ENCODE measurements at places on chromosomes 13 and 19. TPM values are rescaled to one million over a fixed set of nuclear protein-coding genes. Genes with fewer than 3 reads are reported as not detected.

The ZNF112 gene
- total RNA-seq: not detected

The PRDX2 gene
- 277 TPM for total RNA-seq

The SIGLEC5 gene
- total RNA-seq: not detected

The PSMC4 gene
- 190 TPM for total RNA-seq

The DMKN gene
- total RNA-seq: not detected

The ZNF473 gene
- 10.1 TPM for total RNA-seq

The PALM3 gene
- 0.65 TPM for total RNA-seq

The RFPL4AL1 gene
- not detected for total RNA-seq

The CGB1 gene
- not detected for total RNA-seq

The SLC35E1 gene
- 61.7 TPM for total RNA-seq

The FIZ1 gene
- total RNA-seq: 24.7 TPM

The STAP2 gene
- 15.0 TPM for total RNA-seq

The APBA3 gene
- total RNA-seq: 45.4 TPM

The ATP8A2 gene
- 0.51 TPM for total RNA-seq

The CEACAM19 gene
- 1.1 TPM for total RNA-seq

The HSD17B14 gene
- 0.64 TPM for total RNA-seq

The SLITRK5 gene
- total RNA-seq: not detected

The PDE4A gene
- 71.1 TPM for total RNA-seq

The KCNC3 gene
- total RNA-seq: 23.7 TPM

The ZNF571 gene
- 0.64 TPM for total RNA-seq

The SMAD9 gene
- 0.08 TPM for total RNA-seq

The ZNF324 gene
- total RNA-seq: 12.8 TPM

The OLFM4 gene
- not detected for total RNA-seq

The ZIC2 gene
- 0.08 TPM for total RNA-seq

The PNMA8A gene
- total RNA-seq: not detected

The NDUFB7 gene
- total RNA-seq: 131 TPM

The FOSB gene
- 16.8 TPM for total RNA-seq

The PEAK3 gene
- 0.16 TPM for total RNA-seq

The PGPEP1 gene
- 17.9 TPM for total RNA-seq

The STOML3 gene
- total RNA-seq: not detected

The NLRP5 gene
- not detected for total RNA-seq

The ZNF615 gene
- total RNA-seq: 6.4 TPM

The NLRP9 gene
- total RNA-seq: not detected

The CBY2 gene
- not detected for total RNA-seq

The GAPDHS gene
- total RNA-seq: not detected

The TUBA3C gene
- not detected for total RNA-seq

The CDX2 gene
- total RNA-seq: not detected

The ZNF284 gene
- total RNA-seq: 1.3 TPM

The PROZ gene
- not detected for total RNA-seq

The C13orf42 gene
- total RNA-seq: not detected

The FPR2 gene
- total RNA-seq: not detected

The PBX4 gene
- total RNA-seq: 29.6 TPM

The SYT3 gene
- not detected for total RNA-seq

The CCDC169 gene
- 0.07 TPM for total RNA-seq

The FAM124A gene
- total RNA-seq: 0.67 TPM

The KLF2 gene
- 5.7 TPM for total RNA-seq

The PDX1 gene
- not detected for total RNA-seq
